ENCODE measurements at places on chromosomes 16 and 17.
A peak's percentile ranks its signal among the peaks of the same experiment; 100 is the strongest.

GRCh38 chr17:50050431-50051032, 5.4 kb upstream of the ITGA3 start:
- no peak for DNase-seq

DNA sequence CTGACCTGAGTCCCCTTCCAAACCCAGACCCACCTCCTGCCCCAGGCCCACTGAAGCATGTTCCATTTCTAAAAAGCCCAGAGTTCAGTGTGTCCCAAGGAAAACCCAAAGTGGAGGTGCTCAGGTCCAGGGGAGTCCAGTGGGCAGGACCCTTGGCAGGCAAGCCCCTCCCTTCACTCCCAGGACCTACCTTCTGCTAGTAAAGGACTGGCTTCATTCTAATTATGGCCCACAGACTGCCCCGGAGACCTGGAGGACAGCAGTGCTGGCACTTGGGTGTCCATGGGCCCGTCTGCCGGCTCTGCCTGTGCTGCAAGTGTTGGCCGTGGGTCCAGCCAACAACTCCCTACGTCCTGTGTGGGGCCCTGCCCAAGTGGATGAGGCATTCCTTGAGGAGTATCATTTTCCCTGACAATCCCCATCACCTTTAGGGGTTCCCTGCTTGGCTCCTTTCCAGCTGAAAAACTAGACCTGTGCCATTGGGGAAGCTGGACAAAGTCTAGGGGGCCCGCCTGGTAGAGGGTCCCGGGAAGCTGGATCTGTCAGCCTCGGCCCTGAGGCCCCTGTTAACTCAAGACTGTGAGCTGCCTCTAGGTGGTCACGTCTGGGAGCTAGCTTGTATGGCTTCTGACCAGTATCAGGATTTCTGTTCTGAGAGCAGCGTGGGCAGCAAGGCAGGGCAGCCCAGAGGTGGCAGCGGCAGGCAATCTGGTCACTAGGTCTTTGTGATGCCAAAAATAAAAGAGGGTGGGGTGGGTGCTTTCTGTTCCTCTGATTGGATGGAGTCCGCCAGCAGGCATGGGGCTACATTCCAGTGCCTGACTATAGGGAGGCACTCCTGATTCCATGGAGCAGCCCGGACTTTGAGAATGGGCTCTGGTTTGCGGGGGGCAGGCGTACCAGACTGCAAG, 8.2 kb downstream of the CBX2 start:
- DNase-seq: no peak

DNA sequence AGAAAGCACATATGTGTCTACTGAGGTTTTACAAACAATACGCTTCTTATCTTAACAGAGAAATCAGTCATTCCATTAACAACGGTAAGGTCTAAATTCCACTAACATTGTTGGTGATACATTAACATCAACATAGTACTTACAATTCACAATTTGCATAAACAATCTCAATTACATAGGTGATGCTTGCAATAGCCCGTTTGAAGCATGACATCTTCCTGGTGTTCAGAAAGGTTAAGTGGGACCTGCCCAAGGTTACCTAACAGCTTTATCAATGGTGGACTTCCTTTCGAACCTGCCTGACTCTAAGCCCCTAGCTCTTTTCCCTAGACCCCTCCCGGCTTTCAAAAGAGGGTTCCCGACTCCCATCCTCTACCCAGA, 699 bp downstream of the FAM222B start:
- peak; percentile 13 for DNase-seq

GRCh38 chr16:74607310-74607961, 522 bp upstream of the GLG1 start:
- DNase-seq: no peak

DNA sequence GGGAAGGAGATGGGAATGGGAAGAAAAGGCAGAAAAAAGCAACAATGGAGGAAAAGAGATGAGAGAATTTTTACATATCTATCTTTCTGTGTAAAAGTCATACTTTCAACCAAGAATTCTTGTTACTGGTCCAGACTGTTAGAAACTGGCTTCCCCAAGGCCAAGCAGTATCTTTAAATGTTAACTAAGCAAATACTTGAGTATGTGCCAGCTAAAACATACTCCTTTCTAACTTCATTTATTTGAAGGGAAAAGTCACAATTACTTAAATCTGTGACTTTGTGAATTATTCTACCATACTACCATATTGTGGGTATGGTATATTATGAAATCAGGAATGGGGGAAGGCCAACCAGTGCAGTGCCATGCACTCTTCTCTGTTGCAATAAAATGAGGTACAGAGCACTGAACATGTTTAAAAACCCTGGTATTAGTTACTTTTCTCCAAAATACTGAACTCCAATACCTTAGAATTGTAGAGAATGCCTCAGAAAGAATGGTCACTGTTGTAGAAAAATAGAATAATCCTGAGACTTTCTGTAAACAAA, 92.3 kb upstream of the C17orf78 start:
- DNase-seq: no peak

- no peak for DNase-seq
Measured at GRCh38 chr17:71472809-71473789, 647.7 kb upstream of the SOX9 start.

GRCh38 chr17:47257651-47258339, 4.2 kb downstream of the ITGB3 start:
- DNase-seq: no peak

DNA sequence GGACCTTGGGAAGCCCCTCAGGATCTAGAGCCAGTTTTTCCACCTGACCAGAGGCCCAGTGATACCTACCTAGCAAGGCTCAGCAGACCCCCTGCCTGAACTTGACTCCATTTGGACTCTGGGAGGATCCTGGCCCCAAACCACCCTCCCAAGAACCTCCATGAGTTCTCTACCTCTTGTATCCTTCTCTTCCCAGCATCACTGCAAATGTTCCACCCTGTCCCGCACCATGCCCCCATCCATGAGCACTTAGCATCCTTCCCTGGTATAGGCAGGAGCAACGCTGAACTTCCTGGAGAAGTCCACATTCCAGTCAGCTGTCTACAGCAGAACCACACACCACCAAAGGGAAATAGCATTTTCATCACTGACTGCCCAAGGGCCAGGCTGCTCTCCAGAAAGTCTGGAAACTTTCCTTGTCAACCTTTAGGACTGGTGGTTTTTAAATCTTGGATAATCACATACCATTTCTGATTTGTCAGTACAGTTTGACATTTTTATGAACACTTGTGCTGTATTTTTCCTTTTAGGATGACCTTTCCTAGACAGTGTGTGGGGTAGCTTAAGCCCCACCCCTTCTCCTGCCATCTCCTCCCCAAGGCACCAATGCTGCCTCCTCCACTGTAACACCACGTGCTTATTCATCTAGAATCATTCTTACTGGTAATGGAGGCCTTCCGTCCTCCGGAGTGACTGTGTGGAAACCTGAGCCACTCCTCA, 13.9 kb downstream of the EIF4A3 start:
- no peak for DNase-seq

- no peak for DNase-seq
Measured at GRCh38 chr17:58870747-58871146, 115.1 kb downstream of the PPM1E start.

DNA sequence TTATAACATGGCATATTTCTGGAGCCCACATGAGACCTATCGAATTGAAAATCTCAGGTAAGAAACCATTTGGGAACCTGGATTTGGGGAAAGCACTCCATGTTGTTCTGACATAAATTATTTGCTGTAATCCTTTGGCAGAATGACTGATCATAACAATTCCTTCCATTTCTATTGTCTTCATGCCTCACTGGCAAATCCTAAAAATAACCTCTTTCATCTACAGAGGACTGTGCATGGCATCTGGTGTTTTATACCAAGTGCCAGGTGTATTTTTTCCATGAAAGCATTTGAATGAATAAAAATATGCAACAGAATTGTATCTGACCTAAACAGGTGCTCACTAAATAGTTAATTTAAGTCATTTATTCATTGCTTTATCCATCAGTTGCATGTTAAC, 33.7 kb upstream of the COQ7 start:
- DNase-seq: no peak

GRCh38 chr16:69005641-69006355, 99.7 kb upstream of the HAS3 start:
- DNase-seq: no peak

DNA sequence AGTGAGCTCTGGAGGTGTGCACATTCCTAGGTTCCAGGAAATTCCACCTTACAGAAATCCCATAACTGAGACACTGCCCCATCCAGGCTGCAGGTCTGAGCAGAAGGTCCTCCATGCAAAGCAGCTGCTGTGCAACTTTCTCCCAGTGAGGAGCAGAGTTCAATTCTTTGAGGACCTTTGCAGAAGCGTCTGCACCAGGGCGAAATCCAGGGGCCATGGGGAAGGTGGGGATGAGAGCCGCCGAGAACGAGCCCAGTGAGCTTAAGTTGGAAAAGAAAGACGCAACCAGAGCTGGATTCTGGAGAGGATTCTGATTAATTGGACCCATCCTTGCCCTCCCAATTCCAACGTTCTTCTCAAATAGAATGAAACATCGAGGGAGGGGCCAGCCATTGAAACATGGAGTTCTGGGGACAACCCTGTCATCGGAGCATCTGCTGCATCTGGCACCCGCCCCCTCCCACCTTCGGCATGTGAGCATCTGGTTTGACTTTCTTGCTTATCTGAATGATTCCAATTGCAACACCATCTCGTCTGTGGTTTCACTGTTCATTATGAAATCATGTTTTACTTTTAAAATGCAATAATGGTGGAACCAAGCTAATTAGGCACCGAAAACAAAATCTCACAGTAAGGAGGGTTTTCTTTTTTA, 190.6 kb upstream of the FOXF1 start:
- DNase-seq: no peak

DNA sequence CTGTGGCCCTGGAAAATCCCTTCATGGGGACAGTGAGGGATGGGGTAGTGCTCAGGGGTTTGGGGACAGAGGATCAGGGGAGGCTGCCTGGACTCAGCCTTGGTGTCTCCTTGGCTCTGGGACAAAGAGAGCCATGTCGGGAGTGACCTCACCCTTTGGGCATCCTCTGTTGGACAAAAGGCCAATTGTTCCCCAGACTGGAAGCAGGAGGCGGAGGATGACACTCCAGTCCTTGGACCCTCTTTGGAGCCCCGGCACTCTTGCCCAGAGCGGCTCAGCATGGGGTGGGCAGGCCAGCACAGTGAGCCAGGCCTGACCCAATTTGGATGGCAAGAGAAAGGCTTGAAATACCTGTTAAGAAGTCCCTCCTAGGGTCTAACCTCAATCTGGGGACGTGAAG, 39.4 kb upstream of the PHB1 start:
- no peak for DNase-seq

GRCh38 chr17:607361-608147, 107.1 kb downstream of the VPS53 start:
- no peak for DNase-seq

DNA sequence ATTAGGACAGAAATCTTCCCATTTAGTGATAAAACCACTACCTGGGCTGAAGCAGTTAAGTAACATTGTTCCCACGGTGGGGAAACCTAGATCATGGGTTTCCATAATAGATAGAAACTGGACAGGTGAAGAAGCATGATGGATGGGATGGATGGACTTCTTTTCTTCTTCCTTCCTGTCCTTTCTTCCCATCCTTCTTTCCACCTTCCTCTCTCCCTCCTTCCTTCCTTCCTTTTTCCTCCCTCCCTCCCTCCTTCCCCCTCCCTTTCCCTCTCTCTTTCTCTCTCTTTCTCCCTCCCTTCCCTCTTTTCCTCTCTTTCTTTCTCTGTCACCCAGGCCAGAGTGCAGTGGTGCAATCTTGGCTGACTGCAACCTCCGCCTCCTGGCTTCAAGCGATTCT, 3.1 kb downstream of the PSMC3IP start:
- no peak for DNase-seq

DNA sequence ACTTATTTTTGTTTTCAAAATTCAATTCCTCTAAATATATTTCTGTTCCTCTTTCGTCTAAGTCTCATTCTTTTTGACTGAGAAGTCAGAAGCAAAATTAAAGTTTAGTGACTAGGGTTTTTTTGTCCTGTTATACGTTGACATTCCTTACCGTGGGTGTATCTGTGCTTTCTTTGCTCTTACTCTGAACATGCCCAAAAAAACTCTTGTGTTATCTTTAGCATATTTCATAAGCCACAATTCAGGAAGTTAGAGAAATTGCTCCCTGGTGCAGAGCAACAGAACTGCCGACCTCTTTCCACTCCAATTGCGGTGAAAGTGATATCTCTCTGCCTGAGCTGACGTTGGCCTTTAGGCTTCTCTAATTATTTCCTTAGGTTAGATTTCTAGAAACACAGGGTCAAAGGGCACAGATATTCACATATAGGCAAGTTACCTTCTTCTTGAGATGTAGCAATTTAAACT, 65.7 kb downstream of the CENPV start:
- DNase-seq: peak; percentile 37

DNA sequence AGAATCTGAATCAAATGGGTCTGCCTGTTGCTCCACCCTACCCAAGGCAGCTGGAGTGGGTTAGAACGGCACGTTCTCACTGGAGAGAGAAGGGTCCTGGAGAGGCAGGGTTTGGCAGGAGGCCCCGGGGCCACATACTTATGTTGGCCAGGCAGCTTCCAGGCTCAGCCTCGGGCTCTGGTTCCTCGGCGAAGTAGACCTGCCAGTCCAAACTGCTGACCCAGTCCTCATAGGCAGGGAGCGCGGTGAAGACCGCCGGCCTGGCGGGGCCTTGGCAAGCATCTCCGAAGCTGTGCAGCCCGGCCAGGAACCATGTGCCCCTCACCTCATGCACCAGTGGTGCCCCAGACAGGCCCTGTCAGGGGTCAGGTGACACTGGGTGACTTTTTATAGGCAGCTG, 4.8 kb downstream of the PRSS53 start:
- DNase-seq: no peak

DNA sequence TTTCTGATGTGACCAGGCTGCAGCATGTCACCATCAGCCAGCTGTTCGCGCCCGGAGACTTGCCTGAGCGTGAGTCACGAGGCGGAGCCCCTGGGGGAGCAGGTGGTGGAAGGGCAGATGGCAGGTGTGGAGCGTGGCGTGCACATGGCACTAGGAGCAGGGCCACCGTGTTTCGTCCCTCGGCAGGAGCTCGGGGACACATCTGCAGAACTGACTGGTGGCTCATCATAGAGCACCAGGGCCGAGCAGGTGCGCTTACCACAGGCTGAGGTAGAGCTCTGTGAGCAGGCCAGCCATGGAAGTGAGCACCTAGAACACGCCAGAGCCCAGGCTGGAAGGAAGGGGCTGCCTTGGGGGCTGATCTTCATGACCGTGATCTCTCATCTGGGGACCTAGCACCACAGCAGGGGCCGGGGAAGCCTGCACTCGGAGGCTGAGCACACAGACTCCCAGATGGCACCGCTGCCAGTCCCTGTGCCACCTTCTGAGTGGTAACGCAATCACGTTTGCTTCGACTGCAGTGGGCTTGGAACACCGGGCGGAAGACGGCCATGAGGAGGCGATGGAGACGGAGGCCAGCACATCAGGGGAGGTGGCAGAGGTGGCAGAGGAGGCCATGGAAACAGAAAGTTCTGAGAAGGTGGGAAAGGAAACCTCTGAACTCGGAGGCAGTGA, 61.8 kb upstream of the ENDOV start:
- DNase-seq: no peak
